NCI-H2081 (cell line): ENCODE measurements at places on chromosomes 6 and 20.

GRCh38 chr6:168534265-168534664 is 93.3 kb downstream of the SMOC2 start:
- DNase-seq, result no peak

DNA sequence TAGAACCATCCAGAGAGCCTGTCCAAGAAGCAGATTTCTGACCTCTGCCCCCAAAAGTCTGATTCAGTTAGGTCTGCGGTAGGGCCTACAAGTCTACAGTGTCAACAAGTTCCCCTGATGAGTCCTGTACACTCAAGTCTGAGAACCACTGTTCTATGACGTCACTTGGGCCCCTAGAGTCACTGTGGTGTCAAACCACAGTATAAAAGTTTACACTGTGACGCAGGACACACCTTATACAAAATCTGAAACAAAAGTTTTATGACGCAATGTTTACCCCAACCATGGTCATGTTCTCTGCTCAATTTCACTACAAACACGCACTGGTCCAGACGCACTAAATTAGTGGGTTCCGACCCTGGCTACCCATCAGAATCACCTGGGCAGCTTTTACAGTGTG is 17.9 kb downstream of the SLA2 start:
- no peak for DNase-seq

GRCh38 chr6:110826236-110827129 is 11.2 kb upstream of the CDK19 start:
- DNase-seq, result no peak

GRCh38 chr6:170085475-170086401 is 205.1 kb downstream of the DLL1 start:
- no peak for DNase-seq

- peak; percentile 9 for DNase-seq
Measured at GRCh38 chr20:16692009-16692408, 37.8 kb upstream of the SNRPB2 start.
